ENCODE measurements at places on chromosomes 1 and 21. TPM values are rescaled to one million over a fixed set of nuclear protein-coding genes. Genes with fewer than 3 reads are reported as not detected.

Gene TTC22
- total RNA-seq: 27.4 TPM

Gene LMO4
- total RNA-seq: 83.0 TPM

GRCh38 chr1:172845371-172845770 lies 186.5 kb downstream of the FASLG start:
- H3K27ac ChIP-seq: no peak overlapping the region
- H3K36me3 ChIP-seq: no peaks in the 10 kb centered on the region
- H3K4me3 ChIP-seq: no peak overlapping the region

- no peaks in the 10 kb centered on the region for H3K36me3 ChIP-seq
- H3K27ac ChIP-seq: no peak overlapping the region
- no peaks in the 10 kb centered on the region for H3K4me1 ChIP-seq
Measured at GRCh38 chr1:96416701-96417444, 304.7 kb upstream of the PTBP2 start.

DNA sequence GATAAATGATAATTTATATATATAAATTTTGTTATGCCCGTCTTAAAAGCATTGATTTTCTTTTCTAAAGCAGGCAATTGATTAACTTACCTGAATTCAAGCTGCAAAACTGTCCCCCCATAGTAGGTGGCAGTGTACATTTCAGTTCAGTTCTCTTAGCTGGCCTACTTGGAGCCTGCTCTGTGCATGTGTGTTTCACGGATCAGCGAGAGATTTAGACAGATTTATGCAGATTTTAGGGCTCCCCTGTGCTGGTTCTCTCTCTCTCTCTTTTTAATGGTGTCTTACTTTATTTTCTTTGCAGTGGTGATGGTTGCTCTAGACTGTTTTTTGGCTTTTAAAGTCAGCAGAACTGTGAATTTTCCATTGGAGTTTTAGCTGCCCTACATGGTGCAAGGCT lies 30.7 kb downstream of the CLIC4 start:
- no peak for DNase-seq
- no peak overlapping the region for H3K4me3 ChIP-seq
- no peaks in the 10 kb centered on the region for H3K27me3 ChIP-seq
- H3K27ac ChIP-seq: no peak overlapping the region
- H3K4me1 ChIP-seq: peaks cover 57% of the 10 kb centered on the region

All from stomach (tissue), 19 donors.